NCI-H1417 treated with DMSO at 0.1 percent for 48 hours (cell line): ENCODE measurements at places on chromosomes 6 and 20.

DNA sequence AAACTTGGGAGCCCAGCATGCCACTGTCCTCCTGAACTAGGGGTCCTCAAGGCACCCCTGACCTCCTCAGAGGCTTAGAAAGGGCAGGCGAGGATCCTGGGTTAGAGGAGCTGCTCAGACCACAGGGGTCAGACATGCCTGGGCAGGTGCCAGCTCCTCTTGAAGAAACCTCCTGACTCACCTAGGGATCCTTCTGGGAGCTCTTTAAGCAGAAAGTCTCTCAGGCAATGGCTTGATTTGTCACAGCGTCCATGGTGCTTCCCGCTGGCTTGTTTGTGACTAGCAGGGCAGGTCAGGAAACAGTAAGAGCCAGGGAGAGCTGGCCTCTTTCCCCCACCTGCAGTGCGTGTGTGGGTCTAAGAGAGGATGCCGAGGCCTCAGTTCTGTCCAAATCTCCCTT lies 174.5 kb upstream of the SNX9 start:
- DNase-seq = no peak

DNA sequence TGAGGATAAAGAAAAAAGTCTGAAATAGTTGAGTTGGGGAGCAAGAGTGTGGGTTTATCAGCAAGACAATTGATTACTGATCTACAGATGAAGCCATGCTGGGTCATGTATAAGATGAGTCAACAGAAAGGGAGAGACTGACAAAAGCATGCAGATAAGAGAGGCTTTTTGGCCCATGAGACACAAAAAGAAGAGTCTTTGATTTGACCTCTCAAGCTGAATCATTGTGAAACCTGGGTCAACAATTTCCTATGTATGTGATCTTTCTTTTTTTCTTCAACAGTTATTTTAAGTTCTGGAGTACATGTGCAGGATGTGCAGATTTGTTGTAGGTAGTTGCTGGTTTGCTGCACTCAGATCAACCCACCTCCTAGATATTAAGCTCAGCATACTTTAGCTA lies 15.9 kb downstream of the RIMS1 start:
- no peak for DNase-seq

DNA sequence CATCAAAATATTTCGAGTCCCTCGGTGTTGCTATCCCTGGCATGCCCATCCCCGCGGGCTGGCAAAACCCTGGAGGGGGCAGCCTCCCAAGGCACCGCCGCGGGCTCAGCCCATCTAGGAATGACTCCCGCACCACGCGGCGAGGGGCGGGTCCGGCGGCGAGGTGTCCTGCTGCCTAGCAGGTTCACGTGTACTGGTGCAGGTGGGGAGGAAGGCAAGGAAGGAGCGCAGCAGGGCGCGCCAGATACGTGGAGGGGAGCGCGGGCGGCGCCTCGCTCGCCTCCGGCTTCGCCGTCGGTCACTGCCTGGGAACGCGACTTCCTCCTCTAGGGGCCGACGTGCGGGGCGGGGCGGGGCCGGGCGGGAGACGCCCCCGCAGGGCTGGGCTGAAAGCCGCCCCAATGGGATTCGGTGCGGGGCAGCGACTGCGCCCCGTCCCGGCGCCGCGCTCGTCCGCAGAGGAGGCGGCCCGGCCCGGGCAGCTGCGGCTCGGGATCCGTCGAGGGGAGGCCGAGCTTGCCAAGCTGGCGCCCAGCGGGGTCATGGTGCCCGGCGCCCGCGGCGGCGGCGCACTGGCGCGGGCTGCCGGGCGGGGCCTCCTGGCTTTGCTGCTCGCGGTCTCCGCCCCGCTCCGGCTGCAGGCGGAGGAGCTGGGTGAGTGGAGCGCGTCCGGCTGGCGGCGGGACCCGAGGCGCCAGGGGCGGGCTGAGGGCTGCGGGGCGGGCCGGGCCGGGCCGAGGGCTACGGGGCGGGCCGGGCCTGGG lies at the start of gene DCBLD1:
DCBLD1 (plus strand) TSS at position 435 of the 764 bp plus-strand sequence; CDS start at position 543, 108 bp downstream.
- DNase-seq = no peak

DNA sequence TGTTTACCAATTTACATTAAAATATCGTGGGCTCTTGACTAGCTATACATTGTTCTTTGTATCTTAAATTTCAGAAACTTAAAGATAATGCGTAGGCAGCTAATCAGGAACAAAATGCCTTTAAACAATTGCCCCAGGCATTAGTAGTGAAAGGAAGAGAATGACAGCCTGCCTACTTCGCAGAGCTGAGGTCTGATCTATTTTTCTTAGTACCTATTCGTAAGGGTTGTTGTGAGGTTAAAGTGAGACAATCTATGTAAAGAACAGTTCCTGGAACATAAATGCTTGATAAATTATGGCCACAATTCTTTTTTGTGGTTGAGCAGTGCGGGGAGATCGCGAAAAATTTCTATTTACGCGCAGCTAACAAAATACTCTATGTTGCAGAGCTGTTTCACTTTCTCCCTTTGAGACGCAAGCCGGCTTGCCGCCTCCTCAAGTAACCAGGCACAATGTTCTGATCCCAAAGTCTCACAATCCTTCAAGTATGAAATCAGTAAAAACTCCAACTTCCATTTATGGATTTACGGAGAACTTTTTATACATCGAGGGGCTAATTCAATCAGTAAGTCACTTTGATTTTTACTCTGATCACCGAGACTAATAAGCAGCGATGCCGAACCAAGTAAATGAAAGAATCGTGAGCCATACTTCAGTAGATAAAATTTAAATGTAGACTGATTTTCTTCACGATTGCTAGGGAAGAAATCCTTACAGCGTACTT lies 878 bp upstream of the PNRC1 start:
- peak; percentile 16 for DNase-seq

- no peak for DNase-seq
Measured at GRCh38 chr6:130574146-130574545, 208.3 kb downstream of the TMEM200A start.

DNA sequence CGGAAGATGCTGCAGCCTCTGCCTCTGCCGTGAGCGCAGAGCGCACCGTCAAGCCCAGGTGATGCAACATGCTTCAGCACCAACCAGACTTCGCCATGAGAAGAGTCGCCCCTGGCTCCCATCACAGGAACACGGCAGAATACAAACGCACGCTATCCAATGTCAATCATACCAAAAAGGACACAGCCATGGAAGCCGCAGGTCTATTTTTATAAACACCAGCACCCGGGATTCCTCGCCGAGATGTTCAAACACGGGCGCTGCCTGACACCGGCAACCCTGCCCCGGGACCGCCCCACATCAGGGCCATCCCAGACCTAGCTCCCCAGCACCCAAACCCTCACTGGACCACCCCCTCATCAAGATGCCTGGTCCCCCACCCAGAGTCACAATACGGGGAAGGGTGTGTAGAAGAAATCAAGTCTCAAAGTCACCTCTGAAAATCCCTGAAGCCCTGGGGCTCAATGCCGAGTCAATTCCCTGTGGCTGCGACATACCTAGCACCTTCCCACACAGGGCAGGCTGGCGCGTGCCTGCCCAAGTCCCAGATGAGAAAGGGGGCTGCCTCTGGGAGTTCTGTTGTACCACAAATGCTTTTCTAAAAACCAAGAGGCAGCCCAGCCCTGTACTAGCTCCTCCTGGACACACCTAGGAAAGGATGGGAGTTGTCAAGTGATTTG lies 17.9 kb downstream of the TAF4 start:
- no peak for DNase-seq

DNA sequence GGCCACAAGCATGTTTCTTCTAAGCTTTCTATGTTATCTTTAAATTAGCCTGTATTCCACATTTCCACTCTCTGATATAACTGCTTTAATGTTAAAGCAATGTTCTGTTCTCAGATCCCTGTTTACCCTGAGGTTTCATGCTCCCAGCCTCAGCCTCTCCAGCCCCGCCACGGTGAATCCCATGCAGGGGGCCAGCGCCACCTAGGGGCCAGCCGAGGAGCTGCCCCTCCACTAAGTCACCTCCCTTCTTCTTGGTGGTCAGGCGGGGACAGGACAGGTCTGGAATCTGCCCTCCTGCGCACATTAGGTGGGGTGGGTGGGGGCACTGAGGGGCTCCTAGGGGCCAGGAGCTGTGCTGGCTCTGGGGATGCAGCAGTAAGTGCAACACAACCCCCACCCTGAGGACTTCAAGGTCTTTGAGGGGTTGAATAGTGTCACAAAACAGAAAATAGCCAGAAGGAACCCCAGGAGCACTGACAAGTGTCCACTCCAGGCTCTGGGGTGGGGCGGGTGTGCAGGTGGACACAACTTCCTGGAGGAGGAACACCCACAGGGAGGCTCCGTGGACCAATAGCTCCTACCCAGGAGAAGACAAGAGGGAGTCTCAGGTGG lies 61.6 kb downstream of the RAB44 start:
- DNase-seq = no peak

GRCh38 chr6:86730216-86730615 lies 207.1 kb upstream of the HTR1E start:
- DNase-seq = no peak

GRCh38 chr6:37860226-37860839 lies 40.8 kb downstream of the ZFAND3 start:
- DNase-seq = no peak

DNA sequence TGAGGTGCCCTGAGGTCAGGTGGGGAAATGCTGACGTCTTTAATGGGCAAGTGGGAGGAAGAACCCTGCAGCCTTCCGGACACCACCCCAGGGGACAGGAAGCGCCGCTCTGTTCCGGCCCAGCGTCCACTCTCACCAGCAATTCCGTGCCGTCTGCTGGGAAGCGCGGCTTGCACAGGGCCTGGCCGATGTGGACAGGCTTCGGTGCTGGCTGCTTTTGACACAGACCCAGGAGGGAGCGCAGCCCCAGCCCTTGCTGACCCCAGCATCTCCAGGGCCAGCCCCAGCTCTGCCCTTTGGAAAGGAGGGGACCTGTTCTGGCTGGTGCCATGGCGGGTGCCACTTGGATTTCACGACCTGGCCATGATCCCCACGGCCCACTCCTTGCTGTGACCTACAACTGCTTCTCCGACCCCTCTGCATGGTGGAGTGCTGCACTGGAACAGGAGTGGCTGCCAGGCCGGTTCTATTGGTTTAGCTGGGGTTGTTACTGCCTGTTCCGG lies 123.2 kb downstream of the DLL1 start:
- DNase-seq = no peak

GRCh38 chr20:6515261-6515660 lies 252.2 kb upstream of the BMP2 start:
- DNase-seq = no peak

DNA sequence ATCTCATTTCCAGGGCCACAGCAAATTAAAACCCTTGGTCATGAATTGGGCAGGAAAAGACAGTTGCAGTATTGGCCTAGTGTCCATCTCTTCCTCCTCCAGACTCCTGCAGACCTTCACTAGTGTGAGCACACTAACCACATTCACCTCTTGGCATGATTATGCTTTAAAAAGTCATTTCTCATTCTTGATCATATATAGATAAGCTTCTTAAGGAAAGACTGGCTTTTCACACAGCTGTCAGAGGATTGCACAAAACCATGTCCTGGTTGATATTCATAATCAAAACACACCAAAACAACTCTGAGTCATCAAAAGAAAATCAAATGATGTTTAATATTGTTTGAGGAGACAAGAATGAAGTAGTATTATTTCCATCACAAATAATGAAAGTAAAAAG lies 52.1 kb downstream of the TMEM200A start:
- DNase-seq = no peak

- DNase-seq = no peak
Measured at GRCh38 chr6:135944120-135944519, 92.6 kb downstream of the PDE7B start.

- peak; percentile 74 for DNase-seq
Measured at GRCh38 chr20:48791014-48791413, 36.8 kb downstream of the PREX1 start.

DNA sequence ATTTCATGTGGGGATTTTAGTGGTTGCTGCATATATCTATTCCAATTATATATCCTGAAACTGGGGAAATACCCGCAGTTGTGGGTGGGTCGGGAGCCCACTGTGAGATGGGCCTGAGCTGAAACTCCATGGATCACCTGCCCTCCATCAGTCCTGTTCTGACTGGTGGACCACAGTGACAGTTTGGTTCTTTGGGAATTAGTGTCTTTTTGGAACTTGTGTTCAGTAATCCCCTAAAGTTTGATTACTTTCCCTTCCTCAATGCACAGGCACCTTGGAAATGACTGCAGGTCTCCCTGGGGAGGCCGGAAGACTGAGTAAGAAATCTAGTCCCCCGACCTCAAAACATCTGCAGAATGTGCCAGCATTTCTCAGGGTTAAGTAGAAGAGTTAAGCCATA lies 11.3 kb downstream of the STK35 start:
- no peak for DNase-seq

DNA sequence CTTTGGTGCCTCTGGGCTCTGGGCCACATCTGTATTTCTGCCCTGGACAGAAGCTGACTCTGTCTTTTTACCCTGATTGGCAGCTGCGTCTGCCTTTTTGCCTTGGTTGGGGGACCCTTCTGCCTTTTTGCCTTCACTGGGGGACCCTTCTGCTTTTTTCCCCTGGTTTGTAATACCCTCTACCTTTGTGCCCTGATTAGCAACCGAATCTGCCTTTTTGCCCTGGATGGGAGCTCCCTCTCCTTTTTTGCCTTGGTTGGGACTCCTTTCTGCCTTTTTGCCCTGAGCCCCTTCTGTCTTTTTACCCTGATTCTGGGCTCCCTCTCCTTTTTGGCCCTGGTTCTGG lies 23.4 kb downstream of the RRBP1 start:
- no peak for DNase-seq

DNA sequence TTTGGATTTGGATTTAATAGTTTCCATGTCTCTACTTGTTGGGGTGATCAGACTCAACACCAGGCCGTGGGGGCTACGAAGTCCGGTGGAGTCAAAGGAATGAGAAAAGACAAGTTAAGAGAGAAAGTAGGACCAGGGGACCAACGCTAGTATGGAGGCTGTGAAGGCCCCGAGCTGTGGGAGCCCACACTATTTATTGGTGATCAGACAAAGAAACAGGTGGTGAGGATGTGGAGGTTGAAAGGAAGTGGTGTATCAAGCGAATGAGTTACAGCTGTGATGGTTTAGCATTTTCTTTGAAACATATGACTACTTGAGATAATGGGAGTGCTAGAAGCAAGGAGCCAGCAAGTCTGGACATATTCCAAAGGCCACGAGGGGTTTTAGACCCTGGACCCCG lies 62.4 kb downstream of the AKAP7 start:
- no peak for DNase-seq

DNA sequence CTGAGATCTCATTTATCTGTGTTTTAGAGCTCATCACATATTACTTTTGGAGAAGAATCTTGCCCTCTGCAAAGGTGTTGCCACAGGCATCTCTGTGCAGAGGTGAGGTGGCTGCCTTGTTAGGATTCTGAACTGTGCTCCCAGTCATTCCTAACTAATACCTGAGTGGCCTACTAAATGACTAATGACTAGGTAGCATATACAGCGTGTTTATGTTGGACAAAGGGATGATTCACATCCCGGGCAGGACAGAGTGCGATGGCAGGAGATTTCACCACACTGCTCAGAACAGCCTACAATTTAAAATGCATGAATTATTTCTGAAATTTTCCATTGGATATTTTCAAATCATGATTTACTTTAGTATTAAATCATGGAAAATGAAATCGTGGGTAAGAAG lies 23.1 kb upstream of the CGA start:
- DNase-seq = no peak

DNA sequence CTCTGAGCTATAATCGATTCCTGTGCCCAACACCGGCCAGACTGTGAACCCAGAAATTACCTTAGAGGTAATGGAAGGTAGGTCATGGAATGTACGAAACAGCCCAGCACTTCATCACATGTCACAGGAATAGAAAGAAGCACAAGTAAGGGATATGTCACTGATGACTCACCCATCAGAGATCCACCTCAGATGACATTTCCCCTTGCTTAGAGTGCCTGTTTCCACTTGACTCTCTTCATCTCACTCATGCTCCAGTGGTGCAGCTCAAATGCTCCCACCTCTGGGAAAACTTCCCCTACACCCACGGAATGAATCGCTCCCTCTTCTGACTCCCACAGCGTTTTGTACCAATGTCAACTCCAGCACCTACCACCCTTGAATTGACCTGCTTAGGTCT lies 381.6 kb upstream of the CNR1 start:
- DNase-seq = no peak
